ENCODE measurements at places on chromosomes 7 and 10.

DNA sequence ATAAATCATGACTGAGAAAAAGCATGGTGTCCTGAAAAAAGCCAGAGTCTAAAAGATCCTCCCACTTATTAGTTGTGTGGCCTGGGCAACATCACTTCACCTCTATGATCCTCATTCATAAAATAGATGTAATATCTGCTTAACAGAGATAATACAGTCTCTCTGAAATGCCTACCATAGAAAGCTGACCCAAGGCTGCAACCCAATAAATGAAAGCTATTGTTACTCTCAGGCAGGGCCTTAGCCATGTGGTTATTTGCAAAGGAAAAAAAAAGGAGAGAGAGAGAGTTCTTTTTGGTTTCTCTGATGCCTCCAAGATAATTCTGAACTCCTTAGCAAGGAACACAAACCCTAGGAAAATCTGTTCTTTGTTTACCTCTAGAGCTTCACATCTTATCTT is 7.9 kb downstream of the FAM13C start:
- DNase-seq: no peak

- no peak for DNase-seq
These were observed 159.7 kb upstream of the YAE1 start for GRCh38 chr7:39406467-39406866.

DNA sequence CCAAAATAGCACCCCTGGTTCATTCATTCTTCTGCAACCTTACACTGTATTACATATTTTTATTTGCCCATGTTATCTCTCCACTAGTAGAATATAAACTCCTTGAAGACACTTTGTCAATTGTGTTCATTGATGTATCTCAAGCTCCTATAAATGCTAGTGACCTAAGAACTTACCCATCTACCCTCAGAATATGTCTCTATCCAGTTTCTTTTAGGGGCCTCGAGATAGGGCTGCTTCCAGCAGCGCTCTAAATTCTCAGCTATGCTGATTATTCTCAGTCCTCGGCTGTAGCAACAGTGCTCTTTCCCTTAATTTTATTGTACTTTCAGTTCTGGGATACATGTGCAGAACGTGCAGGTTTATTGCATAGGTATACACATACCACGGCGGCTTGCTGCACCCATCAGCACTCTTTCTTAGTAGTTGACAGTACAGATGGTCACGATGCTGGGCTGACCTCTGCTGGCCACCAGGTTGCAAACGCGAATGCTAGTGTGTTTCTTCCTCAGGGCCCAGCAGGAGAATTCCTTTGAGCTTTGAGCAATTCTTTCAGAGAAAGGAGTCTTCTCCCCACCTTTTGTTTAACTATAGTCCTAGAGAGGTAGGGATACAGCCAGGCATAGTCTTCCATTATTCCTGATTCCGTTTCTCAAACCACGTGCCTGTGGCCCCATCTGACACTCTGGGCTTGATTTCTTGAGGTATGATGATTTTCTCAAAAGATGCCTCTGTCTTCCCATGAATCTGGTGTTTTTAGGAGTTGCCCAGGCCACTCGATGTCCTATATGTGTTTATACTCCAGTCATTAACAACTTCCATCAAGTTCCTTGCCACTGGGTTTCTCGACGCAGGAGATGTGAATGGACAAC is 49.1 kb upstream of the CDC14C start:
- DNase-seq: no peak

GRCh38 chr7:34133983-34134782 is 228.8 kb downstream of the BMPER start:
- DNase-seq: no peak

DNA sequence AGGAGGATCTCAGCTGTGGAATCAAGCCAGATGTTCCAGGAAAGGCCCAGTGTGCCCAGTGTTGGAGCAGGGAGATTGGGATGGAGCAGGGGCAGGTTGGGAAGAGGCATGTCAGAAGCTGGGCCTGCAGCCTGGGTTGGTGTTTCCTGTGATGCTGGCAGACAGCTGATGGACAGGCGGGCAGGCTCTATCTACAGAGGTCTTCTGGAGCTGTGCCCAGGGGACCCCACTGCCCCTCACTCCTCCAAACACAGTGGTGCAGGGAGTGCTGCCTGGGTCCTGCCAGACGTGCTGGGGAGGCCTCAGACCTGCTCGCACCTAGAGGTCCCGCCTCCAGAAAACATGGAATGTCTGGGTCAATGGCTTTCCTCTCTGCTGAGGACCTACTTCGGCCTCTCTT is 182.9 kb upstream of the TCERG1L start:
- DNase-seq: no peak
